ENCODE measurements at places on chromosomes 11 and 22.

DNA sequence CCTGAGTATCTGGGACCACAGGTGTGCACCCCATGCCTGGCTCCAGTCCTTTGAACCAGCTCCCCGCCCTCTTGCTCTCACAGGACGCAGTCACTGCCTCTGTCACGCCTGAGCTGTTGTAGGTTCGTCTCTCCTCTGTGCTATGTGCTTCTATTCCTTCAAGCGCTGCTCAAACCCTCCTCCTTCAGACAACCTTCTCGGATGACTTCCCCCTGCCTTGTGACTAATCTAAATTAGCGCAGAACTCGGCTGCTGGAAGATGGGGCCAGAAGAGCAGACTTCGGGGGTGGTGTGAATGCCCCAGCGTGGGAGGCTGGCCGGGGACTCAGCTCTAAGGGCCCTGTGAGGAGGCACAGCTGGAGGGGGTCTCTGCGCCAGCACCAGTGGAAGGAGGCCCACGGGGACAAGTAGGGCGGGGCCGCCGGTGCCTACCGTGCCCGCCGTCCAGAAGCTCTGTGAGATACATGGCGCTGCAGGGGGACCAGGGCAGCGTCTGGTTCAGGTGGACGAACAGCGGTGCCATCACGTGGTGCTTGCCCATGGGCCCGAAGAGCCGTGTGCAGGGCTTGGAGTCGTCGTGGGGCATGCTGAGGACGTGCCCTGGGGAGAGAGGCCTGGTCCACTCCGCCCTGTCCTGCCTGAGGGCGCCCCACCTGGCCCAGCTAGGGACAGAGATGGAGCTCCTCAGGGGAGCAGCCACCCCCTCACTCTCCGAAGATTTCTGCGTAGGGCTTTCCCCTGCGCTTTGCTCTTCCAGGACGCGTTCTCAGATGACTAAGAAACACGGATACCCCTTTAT, 12.5 kb downstream of the ADAMTS8 start:
- DNase-seq, result no peak

DNA sequence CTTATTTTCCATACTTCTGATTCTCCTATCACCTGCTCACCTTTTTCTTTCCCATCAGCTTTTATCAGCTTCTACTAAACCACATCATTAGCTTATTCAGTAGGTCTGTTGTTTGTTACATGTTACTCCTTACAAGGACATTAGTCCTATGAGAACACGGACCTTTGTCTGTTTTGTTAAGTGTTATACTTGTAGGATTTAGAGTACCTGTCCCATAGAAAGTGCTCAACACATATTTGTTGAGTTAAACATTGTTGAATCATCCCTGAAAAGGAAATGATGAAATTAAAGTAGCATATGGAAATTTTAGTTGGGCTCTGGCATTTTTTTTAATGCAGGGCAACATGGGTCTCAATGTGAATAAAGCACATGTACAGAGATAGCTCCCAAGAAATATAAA, 222.1 kb upstream of the CARD18 start:
- no peak for DNase-seq

GRCh38 chr11:24623121-24623520, 126.3 kb downstream of the LUZP2 start:
- DNase-seq, result no peak

DNA sequence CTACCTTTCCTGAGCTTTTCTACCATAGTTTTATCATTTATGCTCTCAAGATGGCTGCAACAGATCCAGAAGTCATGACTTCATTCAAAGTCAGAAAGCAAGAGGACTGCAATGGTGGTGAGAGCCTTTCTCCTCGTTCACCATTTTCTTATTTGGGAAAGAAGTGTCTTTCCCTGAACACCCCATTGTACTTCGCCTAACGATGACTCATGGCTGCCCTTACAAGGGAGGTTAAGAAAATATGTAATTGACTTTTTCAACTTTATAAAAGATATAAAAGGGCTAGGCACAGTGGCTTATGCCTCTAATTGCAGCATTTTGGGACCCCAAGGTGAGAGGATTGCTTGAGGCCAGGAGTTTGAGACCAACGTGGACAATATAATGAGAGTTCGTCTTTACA, 541.7 kb downstream of the METTL15 start:
- DNase-seq, result no peak

GRCh38 chr11:107457205-107457557, 444 bp downstream of the CWF19L2 start:
- DNase-seq, result no peak

DNA sequence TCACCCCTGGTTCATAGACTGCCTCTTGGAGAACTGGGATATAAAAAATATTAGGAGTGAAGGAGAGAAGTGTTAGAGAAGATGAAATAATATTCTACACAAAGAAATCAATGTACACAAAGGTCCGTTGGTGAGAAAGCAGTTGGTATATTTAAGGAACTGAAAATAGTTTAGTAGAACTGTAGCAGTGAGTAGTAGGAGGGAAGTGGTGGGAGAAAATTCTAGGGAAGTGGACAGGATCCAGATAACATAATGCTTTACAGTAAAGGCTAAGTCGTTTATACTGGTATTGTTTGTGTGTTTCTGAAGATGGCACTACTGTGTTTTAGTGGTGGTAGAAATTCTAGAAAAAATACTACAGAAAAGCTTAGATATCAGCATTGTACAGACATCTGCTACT, 120.8 kb upstream of the CHORDC1 start:
- no peak for DNase-seq

DNA sequence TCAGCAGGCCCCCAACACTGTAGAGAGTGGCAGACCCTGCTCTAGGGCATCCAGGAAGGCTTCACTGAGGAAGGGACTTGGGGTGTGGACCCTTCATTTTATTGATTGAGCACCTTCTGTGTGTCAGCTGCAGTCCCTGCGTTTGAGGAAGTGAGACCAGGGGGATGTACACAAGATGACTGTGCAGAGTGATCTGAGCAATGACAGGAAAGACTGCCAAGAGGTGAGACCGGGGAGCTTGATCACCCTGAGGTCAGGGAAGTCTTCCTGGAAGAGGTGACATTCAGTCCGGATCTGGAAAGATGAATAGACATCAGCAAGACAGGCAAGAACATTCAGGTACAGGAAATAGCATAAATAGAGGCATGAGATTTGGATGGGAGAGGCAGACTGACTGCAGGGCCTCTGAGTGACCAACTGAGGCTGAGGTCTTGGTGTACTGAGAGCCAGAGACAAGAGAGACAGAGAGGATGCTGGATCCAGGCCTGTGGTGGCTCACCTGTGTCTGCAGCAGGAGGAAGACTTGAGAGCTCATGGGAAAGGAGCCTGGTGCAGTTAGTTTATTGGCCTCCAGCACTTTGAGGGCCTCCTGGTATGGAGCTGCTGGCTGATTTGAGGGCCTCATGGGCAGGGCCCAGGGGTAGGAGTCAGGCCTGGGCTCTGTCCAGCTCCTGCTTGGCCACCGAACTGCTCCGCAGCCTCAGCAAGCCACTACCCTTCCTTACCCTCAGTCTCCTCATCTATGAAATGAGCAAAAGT, 5.2 kb downstream of the DGAT2 start:
- peak; percentile 26 for DNase-seq

DNA sequence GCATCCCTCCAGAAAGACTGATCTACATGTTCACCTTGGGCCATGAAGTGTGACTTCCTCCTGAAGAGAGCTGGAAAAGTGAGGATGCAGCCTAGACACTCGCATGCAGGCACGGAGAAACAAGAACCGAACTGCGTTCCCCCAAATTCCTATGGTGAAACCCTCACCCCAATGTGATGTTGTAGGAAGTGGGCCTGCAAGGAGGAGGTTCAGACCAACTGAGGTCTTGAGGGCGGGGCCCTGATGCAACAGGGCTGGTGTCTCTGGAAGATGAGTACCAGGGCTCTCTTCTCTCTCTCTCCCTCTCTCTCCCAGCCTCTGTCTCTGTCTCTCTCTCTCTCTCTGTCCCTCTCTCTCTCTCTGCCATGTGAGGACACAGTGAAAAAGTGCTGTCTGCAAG, 501.1 kb downstream of the BRD1 start:
- DNase-seq, result peak; percentile 35

GRCh38 chr11:29272019-29272654, 744.7 kb downstream of the KCNA4 start:
- no peak for DNase-seq

GRCh38 chr11:46450846-46451477, 59.4 kb upstream of the CHRM4 start:
- no peak for DNase-seq

DNA sequence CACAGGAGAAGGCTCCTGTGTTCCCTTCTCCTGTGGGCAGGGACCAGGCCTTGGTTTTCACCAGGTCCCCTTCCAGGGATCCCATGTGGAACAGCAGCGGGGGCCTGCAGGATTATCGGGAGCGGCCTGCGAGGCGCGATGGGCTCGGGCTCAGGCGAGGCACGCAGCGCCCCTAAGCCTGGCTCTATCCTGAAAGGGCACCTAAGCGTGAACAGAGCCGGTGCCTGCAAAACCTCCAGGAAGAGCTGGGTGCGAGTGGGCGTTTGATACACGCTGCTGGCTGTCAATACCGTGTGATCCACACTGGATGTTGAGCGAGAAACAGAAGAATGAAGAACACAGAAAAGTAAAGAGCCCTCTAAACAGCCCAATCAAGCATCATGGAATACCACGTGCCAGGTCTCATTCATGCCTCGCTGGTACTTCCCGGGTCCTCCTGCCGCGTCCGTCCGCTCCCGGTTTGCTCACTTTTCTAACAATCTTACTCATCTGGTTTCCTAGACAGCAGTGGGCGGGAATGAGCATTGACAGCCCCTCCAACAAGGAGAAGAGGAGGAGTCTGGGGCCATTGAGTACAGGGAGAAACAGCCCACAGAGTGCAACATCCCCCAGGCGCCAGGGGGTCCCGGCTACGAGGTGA, 12.5 kb downstream of the OSBPL5 start:
- no peak for DNase-seq

- no peak for DNase-seq
Observed at GRCh38 chr11:134956450-134957210, 544.6 kb upstream of the B3GAT1 start.

GRCh38 chr11:45754741-45755140, 50.2 kb upstream of the SLC35C1 start:
- no peak for DNase-seq

DNA sequence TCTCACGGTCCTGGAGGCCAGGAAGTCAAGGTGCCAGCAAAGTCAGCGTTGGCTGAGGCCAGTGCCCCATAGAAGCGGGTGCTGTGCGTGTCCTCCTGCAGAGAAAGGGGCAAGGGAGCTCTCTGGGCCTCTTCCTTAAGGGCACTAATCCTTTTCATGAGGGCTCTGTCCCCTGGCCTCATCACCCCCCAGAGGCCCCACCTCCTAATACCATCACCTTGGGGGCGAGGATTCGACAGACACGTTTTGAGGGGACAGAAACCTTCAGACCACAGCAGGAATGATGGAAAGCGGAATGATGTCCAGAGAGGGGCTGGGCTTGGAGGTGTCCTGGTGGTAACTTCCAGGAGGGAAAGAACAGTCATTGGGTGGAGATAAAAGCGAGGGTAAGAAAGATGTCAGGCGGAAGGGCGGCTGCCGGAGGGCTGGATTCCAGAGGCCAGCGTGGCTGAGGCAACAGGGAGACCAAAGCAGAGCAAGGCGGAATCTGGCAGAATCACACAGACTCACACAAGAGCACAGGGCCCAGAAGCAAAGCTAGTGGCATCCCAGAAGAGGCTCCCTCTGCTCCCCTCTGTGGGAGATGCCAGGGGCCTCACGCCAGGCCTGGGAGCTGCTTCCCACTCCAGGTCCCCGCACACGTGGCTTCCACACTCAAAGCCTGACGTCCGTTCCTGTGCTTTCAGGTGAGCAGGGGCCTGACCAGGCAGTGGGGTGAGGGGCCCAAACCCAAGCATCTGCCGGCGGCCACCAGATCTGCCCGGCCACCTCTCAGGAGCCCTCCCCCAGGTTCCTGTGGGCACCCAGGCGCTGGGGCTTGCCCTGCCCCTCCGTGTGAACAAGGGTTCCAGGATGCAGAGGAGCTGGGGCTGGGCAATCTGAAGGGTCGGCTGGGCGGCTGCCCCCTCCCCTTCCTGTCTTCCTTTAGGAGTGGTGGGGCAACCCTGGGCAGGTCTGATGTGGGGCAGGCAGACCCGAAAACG, 784.5 kb downstream of the BRD1 start:
- peak; percentile 78 for DNase-seq

DNA sequence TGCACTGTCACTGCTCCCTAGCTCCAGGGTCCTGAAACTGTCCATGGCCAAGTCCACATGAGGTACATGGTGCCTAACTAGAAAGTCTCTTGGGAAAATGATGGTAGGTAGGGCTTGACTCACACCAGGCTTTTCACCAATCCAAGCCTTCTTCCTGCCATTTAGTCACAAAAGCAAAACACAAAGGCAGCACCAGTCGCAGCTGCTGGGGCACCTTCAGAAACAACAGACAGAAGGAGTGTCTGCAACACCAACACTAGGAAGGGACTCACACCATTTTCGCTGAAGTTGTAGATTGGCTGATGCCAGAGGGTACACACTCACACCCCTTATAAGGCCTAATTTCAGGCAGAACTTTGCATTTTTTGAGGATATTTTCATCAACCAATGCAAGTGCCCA, 55.7 kb downstream of the SYTL2 start:
- DNase-seq, result no peak
